ENCODE measurements at places on chromosomes 3 and 15. TPM values are rescaled to one million over a fixed set of nuclear protein-coding genes. Genes with fewer than 3 reads are reported as not detected.

DNA sequence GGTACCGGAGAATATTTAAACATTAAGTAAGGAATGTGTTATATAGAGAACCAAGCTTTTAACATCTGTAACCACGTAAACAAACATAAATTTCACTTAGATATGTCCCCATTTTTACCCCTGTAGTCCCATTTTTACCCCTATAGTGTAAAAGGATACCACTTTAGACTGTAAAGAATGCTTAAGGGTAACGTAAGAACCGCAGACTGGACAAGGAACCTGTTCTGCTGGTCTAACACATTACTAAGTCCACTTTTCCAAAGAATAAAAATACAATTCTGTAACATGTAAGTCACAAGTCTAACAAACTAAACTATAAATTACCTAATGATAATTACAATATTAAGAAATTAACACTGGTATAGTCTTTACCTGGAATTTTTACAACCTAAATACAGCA, 2.9 kb downstream of the SLC12A6 start:
- peaks cover 12% of the 10 kb centered on the region for H3K36me3 ChIP-seq
- peak overlapping the region; percentile 96 for H3K4me3 ChIP-seq
- peak overlapping the region; percentile 95 for H3K27ac ChIP-seq

- no peak overlapping the region for H3K4me3 ChIP-seq
- peaks cover 3% of the 10 kb centered on the region for H3K36me3 ChIP-seq
- peaks cover 10% of the 10 kb centered on the region for H3K27me3 ChIP-seq
- H3K27ac ChIP-seq, result no peak overlapping the region
- H3K4me1 ChIP-seq, result peaks cover 5% of the 10 kb centered on the region
These were observed 15.1 kb upstream of the RFTN1 start for GRCh38 chr3:16528581-16528993.

The EFCAB12 gene
- 0.65 TPM for total RNA-seq

DNA sequence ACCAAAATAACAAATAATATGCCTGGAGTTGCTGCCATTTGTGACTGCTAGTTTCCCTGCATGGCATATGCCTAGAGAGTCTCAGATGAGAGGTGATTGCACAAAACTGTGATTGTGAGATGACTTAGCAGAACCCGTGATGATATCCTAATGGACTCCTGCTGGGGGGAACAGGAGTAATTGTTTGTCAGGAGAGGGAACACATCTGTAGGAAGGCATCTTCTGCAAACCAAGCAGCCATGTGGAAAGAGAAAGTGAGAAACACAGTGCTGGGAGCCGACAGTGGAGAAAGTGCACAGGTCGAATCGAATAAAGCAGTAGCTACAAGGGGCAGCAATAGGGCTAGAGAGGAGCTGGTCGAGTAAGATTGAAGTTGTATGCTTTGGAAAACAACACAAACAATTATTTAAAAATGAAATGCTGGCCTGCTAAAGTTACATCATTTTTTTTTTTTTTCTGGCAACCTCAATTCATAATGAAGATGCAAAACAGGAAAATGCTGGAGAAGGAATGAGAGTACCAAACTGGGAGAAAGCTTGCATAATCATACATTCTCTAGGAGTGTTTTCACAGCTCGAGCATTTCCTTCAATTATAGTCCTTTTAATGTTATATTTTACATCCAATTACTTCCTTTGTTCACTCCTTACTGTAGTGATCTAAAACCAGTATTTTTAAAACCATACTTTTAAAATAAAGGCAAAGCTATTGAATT, 494.2 kb upstream of the AGTR1 start:
- H3K4me3 ChIP-seq, result no peak overlapping the region
- no peak overlapping the region for H3K27ac ChIP-seq
- no peaks in the 10 kb centered on the region for H3K4me1 ChIP-seq
- no peaks in the 10 kb centered on the region for H3K27me3 ChIP-seq
- DNase-seq, result no peak
- no peaks in the 10 kb centered on the region for H3K36me3 ChIP-seq

All from activated CD4-positive, alpha-beta memory T cell treated with anti-CD3 and anti-CD28 coated beads, Interleukin-2, amount 10 ng/mL, durations not matched to agents 7 days and 5 days (primary cell).